ENCODE measurements at places on chromosomes 3 and 15.

- peak; percentile 81 for DNase-seq
Measured at GRCh38 chr15:77024273-77025082, 29.6 kb downstream of the PSTPIP1 start.

- DNase-seq, result no peak
Measured at GRCh38 chr3:157913741-157914150, 192.5 kb downstream of the SHOX2 start.

GRCh38 chr3:159062734-159063410 lies 261.0 kb downstream of the MFSD1 start:
- no peak for DNase-seq

- no peak for DNase-seq
Measured at GRCh38 chr3:142866841-142867631, 21.8 kb downstream of the PCOLCE2 start.

All from AG08396 (cell line).